ENCODE measurements at places on chromosomes 7 and 10. TPM values are rescaled to one million over a fixed set of nuclear protein-coding genes. Genes with fewer than 3 reads are reported as not detected.

Gene RAB11FIP2
- total RNA-seq: 9.1 TPM

Gene PPP1R3C
- 0.19 TPM for total RNA-seq

Gene RBM20
- 0.15 TPM for total RNA-seq

Gene FAM237B
- total RNA-seq: not detected

Gene TACC2
- total RNA-seq: not detected

Gene CALML5
- total RNA-seq: not detected

Gene ATRNL1
- 0.19 TPM for total RNA-seq

Gene PSMA2
- 185 TPM for total RNA-seq

Gene C10orf67
- total RNA-seq: 0.15 TPM

Gene CDNF
- 1.0 TPM for total RNA-seq
